ENCODE measurements at places on chromosomes 5 and 9.

GRCh38 chr9:14313951-14314423 is at the start of gene NFIB:
NFIB (minus strand) TSS chr9:14314141; CDS start chr9:14313511, 630 bp downstream.
- DNase-seq, result no peak

- DNase-seq, result peak; percentile 6
These were observed 8.6 kb downstream of the RUFY1 start for GRCh38 chr5:179558932-179559283.

GRCh38 chr5:17184588-17184987 is 32.8 kb upstream of the BASP1 start:
- DNase-seq, result no peak

DNA sequence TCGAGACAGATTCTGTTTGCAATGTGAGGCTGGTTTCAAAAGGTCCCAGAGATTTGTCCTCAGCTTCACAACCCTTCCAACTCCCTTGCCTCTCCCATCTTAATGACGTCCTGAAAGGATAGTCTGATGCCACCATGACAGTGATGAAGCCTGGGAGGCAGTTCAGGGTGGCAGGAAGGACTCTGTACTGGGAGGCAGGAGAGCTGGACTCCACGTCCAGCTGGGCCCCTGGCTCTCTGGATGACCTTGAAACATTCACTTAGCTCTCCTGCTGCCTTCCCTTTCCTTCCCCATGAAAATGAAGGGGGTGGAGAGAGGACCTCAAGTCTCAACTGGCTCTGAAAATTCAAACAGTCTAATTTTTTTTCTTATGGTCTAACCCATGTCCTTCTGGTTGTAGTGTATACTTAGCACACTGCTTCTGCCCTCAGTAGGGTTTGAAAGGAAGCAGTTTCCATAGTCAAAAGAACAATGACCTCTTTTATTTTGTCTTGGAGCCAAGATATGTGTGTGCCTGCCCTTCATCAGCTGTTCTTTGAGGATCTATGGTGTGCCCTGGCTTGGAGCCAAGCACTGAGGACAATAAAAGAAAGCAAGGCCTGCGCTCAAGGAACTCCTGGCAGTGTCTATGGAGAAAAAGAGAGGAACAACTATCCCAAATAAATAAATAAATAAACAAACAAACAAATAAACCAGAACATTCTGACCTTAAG is 188.3 kb downstream of the GRIA1 start:
- no peak for DNase-seq

GRCh38 chr5:150272531-150272930 is 17.0 kb downstream of the CAMK2A start:
- DNase-seq, result no peak

- DNase-seq, result peak; percentile 27
These were observed 6.1 kb upstream of the CRB2 start for GRCh38 chr9:123349691-123350480.

DNA sequence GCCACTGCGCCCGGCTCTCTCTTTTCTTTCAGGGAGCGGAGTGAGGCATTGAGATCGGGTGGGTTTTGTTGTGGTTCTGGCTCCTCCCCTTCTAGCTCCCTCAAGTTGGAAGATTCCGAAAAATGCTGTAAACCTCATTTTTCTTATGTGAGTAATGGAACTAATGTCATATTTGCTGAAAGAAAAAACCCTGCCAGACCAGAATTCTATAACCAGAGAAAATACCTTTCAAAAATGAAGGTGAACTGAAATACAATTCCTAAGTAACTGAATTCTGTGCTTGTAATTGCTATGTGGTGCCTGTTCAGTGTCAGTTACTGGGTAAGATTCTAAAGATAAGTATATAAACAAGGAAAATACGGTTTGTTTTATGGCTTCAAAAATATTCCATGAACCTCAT is 30.9 kb upstream of the CDK20 start:
- peak; percentile 22 for DNase-seq

DNA sequence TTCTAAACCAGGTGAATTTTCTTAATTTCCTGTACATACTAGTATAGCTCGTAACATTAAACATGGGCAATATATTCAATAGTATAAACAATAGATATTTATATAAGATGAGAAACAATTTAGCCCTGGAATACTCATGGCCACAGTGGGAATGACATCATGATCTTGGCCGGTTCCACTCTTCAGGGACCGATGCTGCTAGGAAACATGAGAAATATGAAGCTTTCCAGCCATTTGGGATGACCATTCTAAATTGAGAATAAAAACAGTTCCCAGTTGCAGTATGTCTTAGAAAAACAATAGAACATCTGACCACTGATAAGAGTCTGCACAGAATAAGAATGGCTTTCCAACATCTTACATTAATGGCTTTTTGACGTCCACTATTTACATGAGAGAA is 33.3 kb upstream of the SLCO6A1 start:
- peak; percentile 96 for DNase-seq

DNA sequence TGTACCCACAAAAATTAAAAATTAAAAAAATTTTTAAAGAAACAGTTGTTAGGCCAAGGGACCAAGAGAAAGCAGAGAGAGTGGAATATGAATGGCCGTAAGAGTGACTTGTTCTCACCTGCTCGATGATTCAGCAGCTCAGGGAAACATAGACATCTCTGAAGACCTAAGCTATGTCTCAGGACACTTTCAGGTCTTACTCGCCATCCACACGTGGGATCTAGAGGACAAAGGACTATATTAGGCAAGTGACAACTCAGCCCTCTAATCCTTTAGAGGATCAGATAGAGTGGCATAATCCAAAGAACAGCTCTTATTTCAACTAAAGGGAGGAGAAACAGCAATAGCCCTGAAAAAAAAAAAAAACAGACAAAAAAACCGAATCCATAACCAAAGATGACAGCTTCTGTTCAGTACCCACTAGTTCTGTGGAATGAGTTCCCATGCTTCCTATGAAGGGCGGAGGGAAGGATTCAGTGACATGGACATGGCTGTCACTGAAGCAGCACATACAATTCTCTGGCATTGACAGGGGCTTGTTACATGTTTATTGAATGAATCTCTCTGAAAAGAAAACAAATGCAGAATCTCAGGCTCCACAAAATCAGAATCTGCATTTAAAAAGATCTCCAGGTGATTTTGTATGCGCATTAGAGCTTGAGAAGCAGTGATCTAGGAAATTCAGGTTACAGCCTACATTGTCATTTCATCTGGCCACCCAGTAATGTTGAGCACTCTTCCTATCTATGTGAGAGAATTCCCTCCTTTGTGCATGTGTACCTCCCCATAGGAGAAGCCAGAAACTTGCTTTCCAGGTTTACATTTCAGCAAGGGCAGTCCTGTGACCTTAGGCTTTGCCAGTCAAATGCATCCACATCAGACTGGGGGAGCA is 96.0 kb downstream of the KIAA1958 start:
- DNase-seq, result no peak

DNA sequence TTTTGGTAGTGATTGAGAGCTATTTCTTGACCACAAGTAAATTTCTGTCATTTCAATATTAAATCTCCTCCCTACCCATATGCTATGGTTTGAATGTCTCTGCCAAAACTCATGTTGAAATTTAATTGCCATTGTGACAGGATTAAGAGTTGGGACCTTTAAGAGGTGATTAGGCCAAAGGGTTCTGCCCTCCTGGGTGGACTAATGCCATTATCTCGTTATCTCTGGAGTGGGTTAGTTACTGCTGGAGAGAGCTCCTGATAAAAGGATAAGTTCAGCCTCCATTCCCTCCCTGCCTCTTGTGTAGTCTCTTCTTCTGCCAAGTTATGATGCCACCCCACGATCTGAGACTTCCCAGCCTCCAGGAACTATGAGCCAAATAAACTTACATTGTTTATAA is 3.6 kb upstream of the DRD1 start:
- no peak for DNase-seq

- DNase-seq, result no peak
These were observed 212.9 kb downstream of the MARCHF11 start for GRCh38 chr5:15966651-15967050.

GRCh38 chr5:170638454-170639220 is 134.8 kb downstream of the KCNIP1 start:
- DNase-seq, result peak; percentile 9

DNA sequence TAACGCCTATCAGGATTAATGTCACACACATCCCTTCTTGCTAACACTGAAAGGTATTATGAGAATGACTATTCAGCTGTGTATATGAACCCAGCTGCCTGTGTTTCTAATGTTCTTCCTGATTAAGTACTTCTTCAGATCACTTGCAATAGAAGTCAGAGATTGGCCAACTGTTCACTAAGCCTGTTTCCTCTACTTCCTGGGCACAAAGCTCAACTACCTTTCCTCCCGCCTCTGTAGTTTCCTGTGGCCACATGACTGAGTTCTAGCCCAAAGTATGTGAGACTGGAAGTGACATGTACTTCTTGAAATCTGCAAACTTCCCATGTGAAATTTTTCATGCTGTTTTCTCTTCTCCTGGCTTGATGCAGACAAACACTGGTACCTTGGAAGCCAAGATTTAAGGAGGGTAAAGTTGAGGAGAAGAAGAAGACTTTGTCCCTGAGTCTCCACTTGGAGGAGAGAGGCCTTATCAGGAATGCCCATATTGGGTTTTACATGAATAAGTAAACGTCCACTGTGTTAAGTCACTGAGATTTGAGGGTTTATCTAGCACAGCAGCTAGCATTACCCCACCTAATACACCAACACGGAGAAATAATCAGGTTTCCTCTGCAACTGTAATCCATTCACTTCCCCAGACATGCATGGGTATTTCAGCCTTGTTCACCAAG is 58.6 kb downstream of the SLIT3 start:
- no peak for DNase-seq

GRCh38 chr5:96432216-96433065 is 607 bp downstream of the PCSK1 start:
- DNase-seq, result no peak

- no peak for DNase-seq
These were observed 65.1 kb upstream of the SPINK5 start for GRCh38 chr5:147998704-147999103.

DNA sequence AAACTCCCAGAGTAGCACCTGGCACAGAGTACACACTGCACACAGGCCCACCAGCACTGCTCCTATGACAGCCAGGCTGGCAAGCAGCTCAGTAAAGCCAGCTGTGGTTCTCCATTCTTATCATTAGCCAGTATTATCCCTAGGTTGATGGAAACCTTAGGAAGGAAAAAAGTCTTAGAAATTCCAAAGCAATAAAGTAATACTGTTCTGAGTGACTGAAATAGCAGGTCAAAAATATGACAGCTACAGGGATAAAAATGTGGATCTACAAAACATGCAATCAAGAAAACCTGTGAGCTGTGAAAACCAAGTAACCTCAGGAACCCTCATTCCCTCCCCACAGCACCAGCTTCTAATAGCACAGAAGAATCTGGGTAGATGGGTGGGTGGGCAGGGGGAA is 403.5 kb downstream of the SPOCK1 start:
- no peak for DNase-seq

GRCh38 chr9:97518909-97519307 is 17.4 kb downstream of the TMOD1 start:
- DNase-seq, result peak; percentile 75

- DNase-seq, result no peak
These were observed 2.0 kb downstream of the NIPBL start for GRCh38 chr5:36878392-36879082.

DNA sequence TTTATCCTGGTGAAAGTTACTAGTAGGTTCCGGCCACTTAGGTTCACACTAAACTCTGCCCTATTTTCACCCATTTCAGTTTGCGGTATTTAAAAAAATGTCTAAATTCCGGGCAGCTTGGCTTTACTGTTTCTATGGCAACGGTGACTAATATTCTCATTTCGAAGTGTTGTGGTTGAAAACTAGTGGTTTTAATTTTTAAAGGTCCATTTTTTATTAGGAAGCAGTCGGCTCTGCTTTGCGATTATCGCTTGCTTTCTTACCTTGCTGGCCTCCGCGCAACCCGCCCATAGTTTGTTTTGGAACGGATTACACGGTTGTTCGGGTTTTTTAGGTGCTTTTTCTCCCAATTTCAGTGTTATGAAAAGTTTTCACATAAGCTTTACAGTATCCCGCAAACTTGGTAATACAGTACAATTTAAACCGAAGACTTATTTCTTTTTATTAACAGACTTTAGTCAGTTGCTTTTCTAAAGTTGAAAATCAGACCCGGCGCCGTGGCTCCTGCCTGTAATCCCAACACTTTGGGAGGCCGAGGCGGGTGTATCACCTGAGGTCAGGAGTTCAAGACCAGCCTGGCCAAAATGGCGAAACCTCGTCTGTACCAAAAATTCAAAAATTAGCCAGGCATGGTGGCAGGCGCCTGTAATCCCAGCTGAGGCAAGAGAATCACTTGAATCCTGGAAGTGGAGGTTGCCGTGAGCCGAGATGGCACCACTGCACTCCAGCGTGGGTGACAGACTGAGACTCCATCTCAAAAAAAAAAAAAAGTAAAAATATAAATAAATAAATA is 1.6 kb downstream of the KDM4C start:
- peak; percentile 85 for DNase-seq

DNA sequence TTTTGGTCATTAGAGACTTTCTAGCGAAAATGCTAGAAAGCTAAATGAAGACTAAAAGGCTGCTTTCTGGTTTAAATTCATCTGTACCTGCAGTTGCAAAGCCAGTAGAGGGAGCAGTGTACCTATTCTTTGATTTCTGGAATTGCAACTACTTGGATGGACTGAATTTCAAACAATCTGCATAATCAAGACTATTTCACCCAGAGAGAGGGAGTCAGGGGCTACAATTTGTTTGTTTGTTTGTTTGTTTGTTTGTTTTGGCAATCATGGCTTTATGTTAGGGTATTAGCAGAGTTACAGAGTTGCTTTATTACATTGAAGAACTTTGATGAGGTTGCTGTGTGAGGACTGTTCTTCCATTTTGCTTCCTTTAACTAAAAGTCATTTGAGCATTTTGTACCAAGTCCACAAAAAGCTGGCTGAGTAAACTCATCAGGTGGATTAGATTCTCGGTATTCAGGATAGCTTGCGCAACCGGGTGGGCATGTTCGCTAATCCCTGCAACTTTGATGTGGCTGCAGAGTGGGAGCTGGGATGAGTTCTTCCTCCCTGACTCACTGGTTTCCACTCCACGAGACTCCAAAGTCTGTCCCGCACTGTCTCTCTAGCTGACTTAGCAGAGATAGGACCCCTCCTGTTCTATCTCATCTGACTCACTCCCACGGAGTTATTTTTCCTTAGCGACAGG is 80.0 kb upstream of the TUT7 start:
- DNase-seq, result peak; percentile 60

GRCh38 chr5:91642581-91642980 is 259.5 kb upstream of the ARRDC3 start:
- no peak for DNase-seq

- no peak for DNase-seq
These were observed 31.5 kb upstream of the C5orf58 start for GRCh38 chr5:170201311-170201710.
